ENCODE measurements at places on chromosomes 3 and 15.

GRCh38 chr15:73886717-73887345, 13.5 kb downstream of the TBC1D21 start:
- DNase-seq = no peak

DNA sequence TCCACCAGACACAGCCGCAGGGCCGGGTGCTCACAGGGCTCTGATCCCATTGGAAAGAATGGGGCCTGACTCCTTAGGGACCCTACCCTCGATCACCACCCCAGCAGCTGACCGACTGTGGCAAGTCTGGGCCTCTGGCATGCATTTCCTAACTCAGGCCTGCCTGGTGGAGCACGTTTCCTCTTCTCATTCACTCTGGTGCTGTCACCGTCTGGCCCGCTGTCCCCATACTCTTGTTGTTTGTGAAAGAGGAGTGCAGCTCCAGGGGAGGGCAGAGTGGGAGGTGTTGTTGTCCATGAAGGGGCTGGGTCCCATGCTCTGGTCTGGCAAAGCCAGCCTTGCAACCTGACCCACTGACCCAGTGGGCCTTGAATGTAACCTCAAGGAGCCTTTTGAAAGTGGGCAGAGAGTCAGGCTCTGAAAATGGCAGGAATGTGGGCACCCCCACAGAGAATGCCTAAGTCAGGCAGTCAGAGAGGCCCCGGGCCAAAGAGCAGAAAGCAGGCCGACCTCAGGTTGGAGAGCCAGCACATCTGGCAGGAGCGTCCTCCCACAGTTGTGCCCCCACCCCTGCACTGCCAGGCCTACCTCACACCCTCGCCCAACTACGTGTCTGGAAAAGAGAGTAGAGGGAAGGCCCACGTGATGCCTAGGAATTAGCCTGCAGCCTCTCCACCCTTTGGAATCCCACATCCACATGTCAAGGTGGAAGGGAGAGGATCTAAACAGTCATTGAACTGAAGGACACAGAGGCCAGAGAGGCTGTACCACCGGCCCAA, 10.9 kb downstream of the SEMA7A start:
- peak; percentile 89 for DNase-seq

DNA sequence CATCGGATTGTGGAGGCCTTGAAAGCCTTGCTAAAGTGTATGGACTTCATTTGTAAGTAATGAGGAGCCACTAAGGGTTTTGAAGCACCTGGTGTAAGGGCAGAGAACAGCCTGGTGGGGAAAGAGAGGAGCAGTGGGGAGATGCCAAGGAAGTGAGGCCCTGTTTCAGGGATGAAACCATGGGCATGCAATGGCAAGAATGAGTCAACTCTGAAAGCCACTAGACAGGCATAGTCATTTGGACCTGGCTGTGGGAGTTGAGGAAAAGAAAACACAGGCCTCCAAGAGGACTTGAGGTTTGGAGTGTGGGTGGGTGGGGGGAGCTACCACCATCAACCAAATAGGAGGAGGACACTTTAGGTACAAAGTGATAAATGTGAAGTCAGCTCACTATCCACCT, 7.6 kb downstream of the XCR1 start:
- peak; percentile 39 for DNase-seq

- DNase-seq = no peak
Observed at GRCh38 chr15:40937762-40938535, 8.8 kb downstream of the DLL4 start.

DNA sequence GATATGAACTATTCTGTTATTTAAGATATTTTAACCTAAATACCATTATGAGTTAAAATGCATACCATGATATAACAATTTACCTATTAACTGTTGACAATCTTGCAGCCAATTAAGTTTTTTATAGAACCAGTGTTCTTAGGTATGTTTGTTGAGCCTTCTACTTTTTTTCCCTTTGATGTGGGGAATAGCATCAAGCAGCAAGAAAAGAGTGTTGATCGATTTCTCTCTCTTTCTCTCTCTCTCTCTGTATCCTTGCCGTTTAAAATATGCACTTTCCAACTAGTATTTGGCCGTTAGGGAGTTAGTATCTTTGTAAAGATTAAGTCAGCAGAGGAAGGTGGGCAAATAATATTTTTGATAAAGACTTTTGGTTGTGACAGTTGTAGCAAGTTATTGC, 5.9 kb downstream of the CHD2 start:
- DNase-seq = no peak

- DNase-seq = no peak
Observed at GRCh38 chr15:63495780-63496488, 8.5 kb upstream of the USP3 start.

GRCh38 chr15:67927501-67928168, 87.8 kb upstream of the RNU6-1 start:
- peak; percentile 54 for DNase-seq

- no peak for DNase-seq
Observed at GRCh38 chr15:67101911-67102598, 36.7 kb downstream of the SMAD3 start.

Data from AG20443 (cell line).